Upper lobe of right lung (tissue), 1 donor: ENCODE measurements at places on chromosomes 6 and 20. TPM values are rescaled to one million over a fixed set of nuclear protein-coding genes. Genes with fewer than 3 reads are reported as not detected.

PTK7 gene
- total RNA-seq = 97.1 TPM

EEF1A2 gene
- total RNA-seq = 0.67 TPM

ZNF334 gene
- 3.0 TPM for total RNA-seq

HLA-C gene
- 1,073 TPM for total RNA-seq

SRMS gene
- total RNA-seq = not detected

LEMD2 gene
- 61.5 TPM for total RNA-seq

ARMC2 gene
- total RNA-seq = 5.8 TPM

ULBP3 gene
- 3.8 TPM for total RNA-seq

OXT gene
- not detected for total RNA-seq

SYCP2 gene
- 1.9 TPM for total RNA-seq

PRDM13 gene
- not detected for total RNA-seq

MRAP2 gene
- total RNA-seq = 0.72 TPM

RIPPLY2 gene
- not detected for total RNA-seq

UBD gene
- total RNA-seq = 1.1 TPM

MAFB gene
- 37.3 TPM for total RNA-seq

RFX6 gene
- total RNA-seq = not detected

CDSN gene
- not detected for total RNA-seq

RPL7L1 gene
- 64.9 TPM for total RNA-seq

PRSS16 gene
- 15.1 TPM for total RNA-seq

ADGB gene
- not detected for total RNA-seq

PRKN gene
- 2.7 TPM for total RNA-seq

PSORS1C2 gene
- not detected for total RNA-seq

RNF114 gene
- 74.7 TPM for total RNA-seq

CDC5L gene
- total RNA-seq = 17.8 TPM

NKX2-4 gene
- not detected for total RNA-seq

BANF2 gene
- not detected for total RNA-seq

MATN4 gene
- 0.29 TPM for total RNA-seq

MROH8 gene
- total RNA-seq = 1.5 TPM

CFAP206 gene
- total RNA-seq = 0.26 TPM

NKAIN4 gene
- total RNA-seq = not detected

SIRPD gene
- 0.78 TPM for total RNA-seq

NQO2 gene
- 20.6 TPM for total RNA-seq

THBD gene
- total RNA-seq = 104 TPM

SPEF1 gene
- 0.46 TPM for total RNA-seq

REPS1 gene
- total RNA-seq = 35.4 TPM

AHI1 gene
- total RNA-seq = 33.4 TPM

VSTM2L gene
- total RNA-seq = 12.9 TPM

FKBP1C gene
- 0.52 TPM for total RNA-seq

NT5E gene
- total RNA-seq = 15.3 TPM

LY6G6C gene
- not detected for total RNA-seq
